ENCODE measurements at places on chromosomes 2 and 18.

DNA sequence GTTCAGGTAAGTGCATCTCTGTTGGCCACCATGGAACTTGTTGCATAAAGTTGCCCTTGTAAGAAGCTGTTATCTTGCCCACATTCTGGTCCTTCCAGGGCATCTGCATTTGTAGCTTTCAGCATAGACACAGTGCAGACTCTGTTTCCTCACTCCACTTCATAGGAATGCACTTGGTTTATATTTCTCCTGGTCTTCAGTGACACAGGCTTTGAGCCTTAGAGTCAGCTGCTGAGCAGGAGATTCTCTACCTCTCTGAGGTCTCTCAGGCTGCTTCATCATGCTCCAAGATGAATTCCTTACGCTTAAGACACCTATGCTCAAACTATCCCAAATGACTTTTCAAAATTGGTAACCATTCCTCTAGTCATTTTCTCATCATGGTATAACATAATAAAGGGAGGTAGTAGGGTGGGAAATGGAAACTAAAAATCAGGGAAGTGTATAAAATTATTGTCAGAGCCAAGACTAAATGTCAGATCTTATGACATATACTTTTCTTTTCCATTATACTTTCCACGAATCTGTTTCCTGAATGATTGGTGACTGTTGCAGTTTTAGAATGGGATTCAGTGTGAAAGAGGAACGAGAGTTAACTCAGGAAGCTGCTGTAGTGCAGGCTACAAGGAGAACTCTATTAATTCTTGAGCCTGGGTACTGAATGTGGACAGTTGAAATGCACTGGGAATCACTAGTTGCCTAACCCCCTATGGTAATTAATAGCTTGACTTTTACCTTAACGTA lies 72.0 kb downstream of the GALNT1 start:
- no peak for DNase-seq

DNA sequence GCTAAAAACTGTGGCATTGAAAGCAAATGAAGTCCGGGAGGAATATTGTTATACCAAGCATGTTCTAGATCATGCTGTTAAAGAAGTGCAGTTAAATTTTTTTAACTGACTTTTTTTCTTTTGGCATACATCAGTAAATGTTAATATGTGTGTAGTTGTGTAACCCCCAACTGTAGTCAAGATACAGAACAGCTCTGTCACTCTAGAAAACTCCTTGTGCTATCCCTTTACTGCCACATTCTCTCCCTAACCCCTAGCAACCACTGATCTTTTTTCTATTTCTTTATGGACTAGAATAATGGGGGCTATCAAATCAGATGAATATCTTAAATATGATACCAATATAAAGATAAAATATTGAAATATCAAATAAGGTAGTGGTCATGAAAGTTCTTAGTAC lies 46.4 kb downstream of the LCLAT1 start:
- no peak for DNase-seq

GRCh38 chr2:175930504-175930903 lies 71.6 kb downstream of the LNPK start:
- no peak for DNase-seq

DNA sequence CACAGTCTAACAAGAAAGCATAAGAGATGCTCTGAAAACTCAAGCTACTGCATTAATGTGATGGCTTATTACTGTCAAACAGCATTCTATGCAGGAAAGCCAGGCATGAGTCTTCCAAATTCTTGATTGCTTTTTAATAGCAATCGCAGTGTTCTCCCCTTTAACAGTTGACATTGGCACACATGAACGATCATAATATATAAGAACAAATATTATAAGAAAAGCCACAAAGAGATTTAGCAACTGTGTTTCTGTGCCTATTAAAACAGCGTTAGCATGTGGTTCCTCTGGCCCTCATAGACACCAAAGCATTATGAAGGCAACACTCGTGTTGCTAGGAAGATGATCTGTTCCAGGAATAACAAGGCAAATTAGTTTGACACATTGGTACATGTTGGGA lies 245.0 kb downstream of the ACKR3 start:
- DNase-seq, result no peak

- DNase-seq, result no peak
These were observed 78.5 kb downstream of the SDC1 start for GRCh38 chr2:20146401-20146800.

DNA sequence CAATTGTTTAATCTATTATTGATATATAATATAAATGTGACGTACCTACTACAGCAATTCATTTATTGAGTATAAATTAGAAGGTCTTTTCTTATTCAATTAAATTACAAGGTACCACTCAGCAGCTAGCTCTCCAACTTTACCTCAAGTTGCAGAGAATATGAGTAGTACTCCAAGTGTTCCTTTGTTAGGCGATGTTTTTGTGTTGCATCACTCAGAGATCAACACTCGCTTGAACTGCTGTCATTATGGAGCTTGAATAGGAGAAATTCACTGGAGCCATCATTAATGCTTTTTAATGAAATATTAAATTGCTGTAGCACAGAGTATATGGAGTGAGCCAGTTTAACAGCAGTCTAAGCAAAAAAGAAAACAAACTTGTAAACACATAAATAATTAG lies 320.0 kb downstream of the FSIP2 start:
- no peak for DNase-seq

DNA sequence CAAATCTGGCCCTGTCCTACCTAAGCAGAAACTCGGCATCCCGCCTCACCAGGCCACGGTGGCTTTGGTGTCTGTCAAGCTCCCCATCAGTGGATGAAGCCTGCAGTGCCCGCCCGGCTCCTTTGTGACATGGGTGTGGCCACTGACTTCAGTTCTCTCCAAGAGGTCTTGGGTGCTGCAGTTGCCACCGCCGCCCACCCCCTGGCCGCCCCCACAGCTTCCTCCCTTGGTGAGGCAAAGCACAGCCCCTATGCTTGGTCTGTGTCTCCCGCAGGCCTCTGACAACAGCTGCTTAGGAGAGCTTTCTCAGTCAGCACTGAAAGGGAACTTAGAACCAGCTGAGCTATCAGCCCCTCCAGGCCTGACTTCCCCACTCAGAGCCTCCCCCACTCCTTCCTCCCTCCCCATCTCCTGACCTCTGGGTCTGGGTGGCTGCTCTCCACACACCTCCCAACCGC lies 22.9 kb upstream of the GPR55 start:
- DNase-seq, result peak; percentile 70

- no peak for DNase-seq
These were observed 70.5 kb downstream of the ID2 start for GRCh38 chr2:8752385-8752784.

- no peak for DNase-seq
These were observed 18.1 kb downstream of the NABP1 start for GRCh38 chr2:191696001-191696400.

DNA sequence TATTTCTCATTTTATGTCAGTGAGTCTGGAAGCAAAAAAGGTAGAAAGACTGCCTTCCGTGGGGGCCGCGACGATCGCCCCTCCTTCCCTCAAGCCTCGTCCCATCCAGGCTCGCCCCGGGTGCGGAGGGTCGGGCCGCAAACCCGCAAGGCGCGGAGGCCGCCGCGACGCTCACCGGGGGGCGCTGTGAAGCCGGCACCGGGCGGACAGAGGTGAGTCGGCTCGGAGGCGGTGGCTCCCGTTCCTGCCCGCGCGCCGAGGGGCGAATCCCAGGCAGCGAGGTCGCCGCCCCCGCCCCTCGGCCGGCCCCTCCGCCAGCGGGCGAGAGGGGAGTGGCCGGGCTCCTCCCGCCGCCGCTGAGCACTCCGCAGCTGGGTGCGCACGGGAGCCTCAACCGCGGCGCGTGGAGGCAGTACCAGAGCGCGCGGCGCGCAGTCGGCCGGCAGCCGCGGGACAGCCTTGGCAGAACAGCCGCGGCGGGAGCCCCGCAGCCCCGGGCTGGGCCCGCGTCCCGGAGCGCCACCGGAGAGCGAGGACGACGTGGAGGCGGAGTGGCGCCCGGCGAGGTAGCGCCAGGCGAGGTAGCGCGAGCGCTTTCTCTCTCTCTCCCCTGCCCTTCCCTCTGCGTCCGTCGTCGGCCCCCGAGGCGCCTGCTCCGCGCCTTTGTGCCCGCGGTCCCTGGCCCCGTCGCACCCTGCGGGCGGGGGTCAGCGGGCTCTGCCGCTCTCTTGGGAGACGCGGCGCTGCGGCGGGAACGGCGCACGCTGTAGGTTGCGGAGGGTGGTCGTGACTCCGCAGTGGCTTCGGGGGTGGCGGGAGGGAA lies at the start of gene MYO1B:
MYO1B (plus strand) TSS at position 359 of the 823 bp plus-strand sequence. CDS start 31,492 bp downstream, outside the sequence.
- peak; percentile 65 for DNase-seq

DNA sequence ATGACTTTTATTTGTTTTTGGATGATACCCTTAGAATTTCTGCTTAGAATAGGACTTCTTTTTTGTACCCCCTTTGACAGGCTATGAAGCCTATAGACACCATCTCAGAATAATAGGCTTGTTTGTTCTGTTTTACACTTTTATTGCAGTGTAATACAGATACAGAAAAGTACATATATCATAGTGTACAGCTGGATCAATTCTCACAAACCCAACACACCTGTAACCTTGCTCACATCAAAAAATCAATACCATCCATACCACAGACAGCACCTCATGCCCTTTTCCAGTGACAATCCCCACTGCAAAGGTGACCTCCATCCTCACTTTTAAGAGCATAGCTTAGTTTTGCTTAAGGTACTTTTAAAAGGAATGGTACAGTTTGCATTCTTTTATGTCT lies 14.8 kb downstream of the EML6 start:
- no peak for DNase-seq

GRCh38 chr2:19835781-19836281 lies 66.0 kb downstream of the TTC32 start:
- no peak for DNase-seq

GRCh38 chr2:45330637-45331409 lies 280.2 kb downstream of the SRBD1 start:
- no peak for DNase-seq

DNA sequence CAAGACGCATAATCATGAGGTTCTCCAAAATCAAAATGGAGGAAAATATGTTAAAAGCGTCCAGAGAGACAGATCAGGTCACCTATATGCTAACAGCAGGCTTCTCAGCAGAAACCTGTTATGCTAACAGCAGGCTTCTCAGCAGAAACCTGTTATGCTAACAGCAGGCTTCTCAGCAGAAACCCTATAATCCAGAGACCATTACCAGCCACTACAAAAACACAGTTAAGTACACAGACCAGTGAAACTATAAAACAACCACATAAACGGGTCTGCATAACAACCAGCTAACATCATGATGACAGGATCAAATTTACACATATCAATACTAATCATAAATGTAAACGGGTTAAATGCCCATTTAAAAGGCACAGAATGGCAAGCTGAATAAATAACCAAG lies 1548.4 kb upstream of the TMEFF2 start:
- no peak for DNase-seq

DNA sequence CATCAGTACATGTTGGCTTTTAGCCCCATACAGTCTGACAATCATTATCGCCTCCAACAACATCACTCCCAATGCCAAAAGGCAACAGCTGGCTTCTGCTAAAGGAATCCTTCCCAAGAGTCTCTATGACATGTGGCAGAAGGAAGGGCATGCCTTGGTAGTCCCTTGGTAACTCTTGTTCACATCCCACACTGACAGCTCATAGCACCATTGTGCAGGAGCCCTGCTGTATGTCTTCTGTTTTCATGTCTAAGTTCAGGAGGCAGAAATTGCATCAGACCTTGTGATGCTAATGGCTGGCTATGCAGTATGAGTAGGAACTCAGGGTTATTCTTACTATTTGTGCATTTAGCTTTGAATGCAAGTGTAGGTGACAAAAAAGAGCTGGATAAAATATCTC lies 392.1 kb downstream of the PTH2R start:
- no peak for DNase-seq

DNA sequence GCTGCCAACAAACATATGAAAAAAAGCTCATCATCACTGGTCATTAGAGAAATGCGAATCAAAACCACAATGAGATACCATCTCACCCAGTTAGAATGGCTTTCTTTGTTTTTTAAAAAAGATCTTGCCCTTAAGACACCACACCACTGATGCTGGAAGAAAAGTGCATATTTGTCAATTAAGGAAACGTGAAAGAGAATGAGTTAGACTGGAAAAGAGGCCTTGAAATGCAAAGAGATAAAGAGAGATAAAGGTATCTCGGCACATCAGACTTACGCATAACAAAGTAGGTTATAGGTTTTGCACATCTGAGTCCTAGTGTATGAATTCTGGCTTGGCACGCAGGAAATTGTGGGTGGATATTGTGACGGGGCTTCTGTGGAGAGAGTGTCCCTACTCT lies 149.5 kb downstream of the MTX2 start:
- no peak for DNase-seq

DNA sequence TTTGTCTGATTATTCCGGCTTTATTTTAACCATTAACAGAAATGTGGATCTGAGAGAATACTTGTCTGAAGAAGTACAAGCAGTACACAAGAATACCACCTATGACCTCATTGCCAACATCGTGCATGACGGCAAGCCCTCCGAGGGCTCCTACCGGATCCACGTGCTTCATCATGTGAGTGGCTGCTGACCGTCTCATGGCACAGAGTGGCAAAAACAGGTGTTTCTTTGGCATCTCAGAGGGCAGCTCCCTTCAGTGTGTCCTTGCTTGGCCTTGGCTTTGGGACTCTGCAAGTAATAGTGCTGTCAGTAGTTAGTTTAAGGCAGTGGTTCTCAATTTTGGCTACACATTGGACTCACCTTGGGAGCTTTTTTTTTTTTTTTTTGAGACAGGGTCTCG lies 23.1 kb downstream of the SFTPB start:
- no peak for DNase-seq

DNA sequence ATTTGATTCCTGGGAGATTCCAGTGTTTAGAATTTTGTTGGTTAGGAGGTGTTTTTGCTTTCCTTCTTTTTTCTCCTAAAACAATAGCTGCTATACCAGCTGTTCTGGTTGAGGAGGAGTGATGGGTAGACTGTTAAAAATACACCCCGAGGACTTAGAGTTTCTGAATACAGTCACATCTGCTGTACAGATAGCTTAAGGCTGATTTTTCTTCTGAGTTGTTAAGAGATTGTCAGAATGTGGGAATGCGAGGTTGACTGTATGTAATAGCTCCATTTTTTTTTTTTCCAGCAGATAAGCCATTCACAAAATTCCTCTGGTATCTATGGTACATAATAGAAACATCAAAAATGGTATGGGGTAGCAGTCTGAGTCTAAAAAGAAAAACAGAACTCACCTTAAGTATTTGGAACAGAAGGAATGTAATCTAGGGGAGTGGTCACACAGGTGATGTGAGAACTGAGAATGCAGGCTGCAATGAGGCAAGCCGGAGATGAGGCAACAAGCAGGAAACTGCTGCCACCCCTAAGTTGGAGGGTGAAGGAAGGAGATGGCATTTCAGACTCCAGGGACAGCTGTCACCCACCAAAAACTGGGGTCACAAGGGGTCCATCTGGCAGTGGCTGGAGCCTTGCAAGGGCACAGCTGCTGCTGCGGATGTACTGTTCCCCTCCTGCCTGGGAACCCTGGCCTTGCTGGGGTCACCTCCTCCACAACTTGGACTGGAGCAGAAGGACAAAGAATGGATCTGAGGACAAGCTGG lies 2.4 kb downstream of the DGKD start:
- DNase-seq, result peak; percentile 13

GRCh38 chr2:134785659-134786430 lies 52.6 kb upstream of the ACMSD start:
- no peak for DNase-seq

DNA sequence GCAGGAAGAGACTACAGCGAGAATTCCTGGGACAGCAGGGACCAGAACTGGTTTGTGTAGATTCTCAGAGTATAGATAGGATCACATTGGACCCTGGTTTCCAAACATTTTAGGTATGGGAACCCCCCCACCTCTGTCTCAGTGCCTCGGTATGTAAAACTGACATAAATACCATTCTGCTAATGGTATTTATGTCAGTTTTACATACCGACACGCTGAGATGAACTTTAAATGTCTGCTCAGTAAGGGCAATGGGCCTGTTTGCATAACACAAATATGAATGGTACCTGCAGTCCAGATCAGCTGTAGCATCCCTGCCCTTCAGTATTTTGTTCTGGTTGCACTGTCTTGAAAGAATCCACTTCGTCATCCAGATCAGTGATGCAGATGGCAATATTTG lies 73.2 kb downstream of the WDSUB1 start:
- DNase-seq, result no peak
